ENCODE measurements at places on chromosomes 4 and X. TPM values are rescaled to one million over a fixed set of nuclear protein-coding genes. Genes with fewer than 3 reads are reported as not detected.

DNA sequence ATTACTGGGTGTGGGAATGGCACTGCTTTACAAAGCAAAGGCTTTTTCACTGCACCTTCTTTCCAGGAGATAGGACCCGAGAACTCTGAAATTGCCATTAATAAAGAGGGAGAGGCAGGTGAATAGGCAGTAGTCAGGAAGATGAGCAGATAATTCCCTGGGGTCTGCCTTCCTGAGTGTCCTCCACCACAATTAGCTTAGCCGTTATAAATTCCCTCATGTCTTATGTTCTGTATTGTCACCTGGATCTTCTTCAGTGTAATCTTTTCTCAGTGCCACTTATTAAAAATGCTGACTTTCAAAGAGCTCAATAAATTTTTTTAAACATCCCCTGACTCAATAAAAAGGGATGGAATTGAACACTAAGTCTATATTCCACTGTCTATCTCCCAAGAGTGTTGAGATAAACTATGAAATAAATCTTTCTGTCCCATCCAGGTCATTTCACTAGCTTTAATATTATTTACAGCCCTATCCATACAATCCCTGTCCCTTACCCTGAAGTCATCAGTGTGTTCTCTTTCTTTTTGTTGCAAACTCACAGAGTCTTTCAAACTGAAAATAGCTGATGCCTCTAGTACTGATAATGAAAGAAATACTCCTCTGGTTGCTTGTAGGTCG is 272.2 kb upstream of the NRK start:
- no peak for DNase-seq

GRCh38 chrX:47321386-47321785 is 49.0 kb upstream of the ZNF157 start:
- no peak for DNase-seq

GRCh38 chr4:108988464-108989195 is 225.8 kb upstream of the ETNPPL start:
- DNase-seq: no peak

DNA sequence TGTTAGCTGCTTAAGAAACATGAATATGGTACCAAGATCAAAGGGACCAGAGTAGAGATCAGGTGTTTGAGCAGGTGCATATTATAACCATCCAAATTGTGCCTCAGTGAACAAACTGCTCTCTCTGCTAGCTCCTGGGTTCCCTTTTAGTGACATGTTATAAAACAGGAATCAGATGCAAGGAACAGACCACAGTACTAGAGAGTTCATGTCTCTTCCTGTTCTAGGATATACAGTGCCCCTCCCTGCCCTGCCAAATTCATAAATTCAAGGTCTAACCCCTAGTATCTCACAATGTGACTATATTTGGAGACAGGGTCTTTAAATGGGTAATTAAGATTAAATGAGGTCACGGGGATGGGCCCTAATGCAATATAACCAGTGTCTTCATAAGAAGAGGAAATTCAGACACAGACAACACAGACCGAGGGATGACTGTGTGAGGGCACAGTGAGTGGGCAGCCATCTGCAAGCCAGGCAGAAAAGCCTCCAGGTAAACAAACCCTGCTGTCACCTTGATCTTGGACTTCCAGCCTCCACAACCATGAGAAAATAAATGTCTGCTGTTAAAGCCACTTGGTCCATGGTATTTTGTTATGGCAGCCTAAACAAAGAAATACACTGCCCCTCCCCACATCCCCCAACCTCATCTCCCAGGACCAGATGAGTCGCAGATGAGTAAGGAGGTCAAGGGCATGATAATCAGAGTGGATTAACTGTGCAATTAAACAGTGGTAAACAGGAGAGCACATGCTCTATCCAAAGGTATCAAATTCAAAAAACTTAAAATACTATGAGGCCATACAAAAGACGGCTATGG is 82.5 kb downstream of the RBM47 start:
- no peak for DNase-seq

DNA sequence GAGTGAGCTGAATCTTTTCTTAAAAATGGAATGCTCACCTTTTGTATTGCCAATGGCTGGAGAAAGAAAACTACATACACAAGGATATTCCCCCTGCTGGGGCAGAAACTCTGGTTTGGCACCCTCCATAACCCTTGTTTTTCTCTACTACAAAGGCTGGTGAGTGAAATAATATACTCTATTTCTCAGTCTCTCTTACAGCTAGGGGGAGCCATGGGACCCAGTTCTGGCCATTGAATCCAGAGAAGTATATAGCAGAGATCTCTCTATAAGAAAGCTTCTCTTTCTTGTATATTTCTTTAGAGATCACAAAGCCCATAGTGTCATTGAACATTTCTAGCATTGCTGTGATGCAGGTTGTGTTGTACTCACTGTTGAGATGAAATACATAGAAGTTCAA is 49.8 kb downstream of the SMPX start:
- no peak for DNase-seq

- no peak for DNase-seq
These were observed 148.9 kb downstream of the ADAM29 start for GRCh38 chr4:175066923-175067627.

GRCh38 chr4:86898562-86898961 is 6.3 kb upstream of the C4orf36 start:
- no peak for DNase-seq

DNA sequence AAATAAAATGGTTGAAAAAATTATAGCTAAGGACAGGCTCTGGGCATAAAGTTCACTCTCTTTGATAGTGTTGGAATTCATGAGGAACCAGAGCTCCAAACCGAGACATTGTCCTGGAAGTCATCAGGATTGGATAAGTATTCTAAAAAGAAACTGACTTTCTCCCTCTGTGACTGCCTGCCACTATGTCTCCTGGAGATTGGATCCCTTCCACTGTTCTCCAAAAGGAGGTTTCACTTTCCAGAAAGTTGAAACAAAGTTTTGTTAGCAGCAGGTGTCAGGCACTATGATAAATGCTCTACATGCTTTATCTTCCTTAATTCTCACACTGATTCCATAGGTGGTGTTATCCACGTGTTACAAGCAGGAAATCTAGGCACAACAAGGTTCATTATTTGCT is 16.8 kb downstream of the BANK1 start:
- no peak for DNase-seq

GRCh38 chr4:124092541-124092984 is 620.0 kb downstream of the ANKRD50 start:
- DNase-seq: no peak

DNA sequence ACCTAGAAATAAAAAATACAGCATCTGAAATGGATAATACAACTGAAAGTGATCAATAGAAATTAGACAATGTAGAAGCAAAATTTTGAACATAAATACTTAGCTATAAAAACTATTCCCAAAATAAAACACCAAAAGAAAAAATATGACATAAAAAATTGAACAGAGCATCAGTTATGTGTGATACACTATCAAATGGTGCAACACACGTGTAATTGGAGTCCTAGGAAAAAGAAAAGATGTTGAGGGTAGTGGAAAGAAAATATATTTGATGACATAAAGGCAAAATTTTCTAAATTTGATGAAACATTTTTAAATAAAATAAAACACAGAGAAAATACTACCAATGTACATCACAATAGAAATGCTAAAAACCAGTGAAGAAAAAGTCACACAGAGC is 63.1 kb downstream of the NPY2R start:
- DNase-seq: no peak

DNA sequence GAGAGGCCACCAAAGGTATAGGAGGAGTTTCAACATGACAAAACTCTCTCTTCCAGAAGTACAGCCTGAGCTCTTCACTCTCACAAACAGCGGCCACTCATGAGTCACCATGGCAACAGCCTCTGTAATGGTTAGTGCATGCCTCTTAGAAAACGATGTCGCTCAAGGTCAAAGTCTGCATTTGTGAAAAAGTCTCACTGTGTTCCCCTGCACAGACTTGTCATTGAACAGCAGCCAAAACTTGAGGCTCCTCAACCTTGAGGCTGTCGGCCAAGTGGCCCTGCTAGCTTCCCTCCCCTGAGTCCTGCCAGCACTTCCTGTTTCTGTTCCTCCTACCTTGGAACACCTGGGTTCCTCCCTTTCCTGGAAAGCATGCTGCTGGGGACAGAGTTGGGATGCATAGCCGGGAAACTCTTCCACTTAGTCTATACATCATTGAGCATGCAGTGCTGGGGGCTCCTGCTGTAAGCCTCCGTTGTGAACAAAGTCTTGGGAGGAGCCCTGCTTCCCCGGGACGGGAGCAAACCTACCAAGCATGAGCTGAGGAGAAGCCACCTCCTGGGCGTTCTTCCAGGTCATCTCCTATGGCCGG is 66.6 kb downstream of the ING2 start:
- no peak for DNase-seq

DNA sequence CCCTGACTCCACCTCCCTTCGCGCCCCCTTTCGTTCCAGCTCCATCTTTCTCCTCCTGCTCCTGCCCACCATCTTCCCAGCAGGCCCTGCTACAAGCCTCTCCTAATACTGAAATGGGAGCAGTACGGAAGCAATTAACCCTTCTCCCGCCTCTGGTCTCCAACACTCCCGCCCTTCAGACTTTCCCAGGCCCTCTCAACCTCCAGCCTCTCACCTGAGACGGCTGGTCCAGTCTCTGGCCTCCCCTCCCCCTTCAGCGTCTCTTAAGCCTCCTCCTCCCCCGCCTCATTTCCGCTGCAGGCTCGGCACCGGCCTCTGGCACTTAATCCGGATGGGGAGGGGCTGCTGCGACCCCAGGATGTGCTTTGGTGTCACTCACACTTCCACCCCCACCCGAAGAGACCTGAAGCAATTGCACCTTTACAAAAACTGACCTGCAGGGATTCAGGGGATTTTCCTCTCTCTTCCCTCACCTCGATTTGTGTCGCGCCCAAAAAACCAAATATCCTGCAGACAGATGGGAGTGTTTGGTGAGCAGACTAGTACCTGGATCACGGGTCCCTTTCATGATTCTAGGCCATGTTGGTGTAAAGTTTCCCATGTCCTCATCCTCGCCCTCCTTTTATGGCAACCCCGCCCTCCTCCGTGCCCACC is 657 bp downstream of the TCEAL8 start:
- DNase-seq: peak; percentile 17

DNA sequence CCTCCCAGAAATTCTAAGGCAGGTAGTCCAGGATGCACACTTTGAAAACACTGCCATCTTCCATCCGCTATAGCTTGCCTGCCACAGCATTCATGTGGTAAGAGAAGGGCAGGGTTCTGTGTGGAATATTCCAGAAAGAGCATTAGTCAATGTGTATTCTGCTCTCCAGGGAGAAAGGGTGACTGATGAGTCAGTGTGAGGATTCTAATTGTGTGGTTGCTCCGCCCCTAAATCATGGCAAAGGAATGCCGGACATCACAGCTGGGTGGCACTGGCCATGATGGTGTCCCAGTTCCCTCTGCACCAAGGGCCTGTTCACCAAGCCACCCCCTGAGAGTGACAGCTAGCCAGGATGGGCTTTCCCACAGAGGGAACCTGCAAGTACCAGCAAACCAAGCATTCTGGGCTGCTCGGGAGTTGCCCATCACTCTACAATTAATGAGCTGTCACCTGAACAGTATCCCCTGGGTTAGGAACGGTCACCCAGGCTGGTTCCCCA is 9.5 kb downstream of the IDS start:
- no peak for DNase-seq

DNA sequence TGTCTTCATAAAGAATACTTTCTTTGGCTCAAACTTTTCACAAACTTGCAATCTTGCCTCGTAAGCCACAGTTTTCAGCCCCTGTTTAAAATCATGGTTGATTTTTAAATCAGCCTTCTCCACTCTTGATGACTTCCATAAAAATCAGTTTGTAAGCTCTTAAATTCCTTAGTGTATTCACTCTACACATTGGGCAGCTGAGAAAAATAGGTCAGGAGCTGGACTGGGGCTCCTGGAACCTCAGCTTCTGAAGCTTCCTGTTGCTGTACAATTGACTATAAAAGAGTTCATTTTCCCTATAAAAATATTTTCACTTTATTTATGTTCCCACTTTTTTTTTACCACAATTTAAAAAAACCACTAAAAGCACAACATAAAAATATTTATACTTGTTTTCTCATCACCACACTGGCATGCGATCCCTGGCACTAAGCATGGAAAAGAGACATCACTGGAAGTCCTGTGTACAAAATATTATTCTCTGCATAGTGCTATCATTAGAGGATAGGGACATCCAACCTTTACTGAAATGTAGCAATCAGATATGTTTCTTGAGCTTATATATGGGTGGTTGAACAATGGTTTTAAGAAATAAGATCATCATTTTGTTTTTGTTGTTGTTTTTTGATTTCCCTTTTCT is 345.7 kb downstream of the FBXO8 start:
- DNase-seq: no peak

DNA sequence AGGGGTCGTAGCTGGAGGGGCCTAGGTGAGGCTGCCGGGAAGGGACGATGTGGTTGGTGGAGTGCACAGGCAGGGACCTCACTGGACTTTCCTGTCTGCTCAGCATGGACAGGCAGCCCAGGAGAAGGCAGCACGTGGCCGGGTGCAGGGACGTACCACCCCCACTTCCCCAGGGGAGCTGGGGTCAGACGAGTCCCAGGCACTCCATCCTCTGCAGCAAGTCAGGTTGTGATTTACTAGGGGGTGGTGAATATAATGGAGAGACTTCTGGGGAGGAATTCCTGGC is 1.5 kb upstream of the CTBP1 start:
- DNase-seq: no peak

GRCh38 chr4:30946288-30946687 is 226.1 kb downstream of the PCDH7 start:
- no peak for DNase-seq

DNA sequence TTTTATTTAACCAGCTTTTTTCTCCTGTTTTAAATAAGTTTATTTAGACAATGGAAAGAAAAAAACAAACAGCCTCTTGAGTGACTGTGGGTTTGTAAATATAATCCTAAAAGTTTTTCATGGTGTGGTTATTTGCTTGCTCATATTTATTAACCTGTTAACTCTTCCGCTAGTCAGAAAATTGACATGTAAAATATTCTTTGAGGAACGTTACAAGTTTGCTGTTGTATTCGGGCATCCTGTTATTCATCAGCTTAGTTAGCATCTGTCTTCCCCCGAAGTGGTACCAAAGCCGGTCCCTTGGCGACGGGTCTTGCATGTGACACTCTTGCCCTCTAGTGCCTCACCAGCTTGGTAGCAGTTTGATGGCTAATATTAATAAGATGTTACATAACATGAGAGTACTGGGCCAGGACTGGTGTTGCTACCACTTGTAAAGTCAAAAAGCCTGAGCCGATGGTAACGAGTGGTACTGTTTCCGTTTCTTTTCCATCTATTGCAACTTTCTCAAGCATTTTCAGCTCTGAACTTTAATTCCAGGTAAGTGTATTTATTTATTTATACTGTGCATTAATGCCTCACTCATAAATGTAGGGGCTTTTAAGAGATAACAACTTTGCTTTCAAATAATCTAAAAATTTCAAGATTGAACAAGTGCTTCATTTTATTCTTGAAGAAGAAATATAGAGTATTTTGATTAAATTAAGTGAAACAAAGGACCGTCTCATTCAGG is at the start of gene NDST3:
NDST3 (plus strand) TSS at position 434 of the 733 bp plus-strand sequence. CDS start 19,425 bp downstream, outside the sequence.
- peak; percentile 7 for DNase-seq

TEC gene
- 8.3 TPM for total RNA-seq

TRAM1L1 gene
- total RNA-seq: not detected

PWWP3B gene
- total RNA-seq: not detected

PITX2 gene
- total RNA-seq: not detected

ADH6 gene
- total RNA-seq: not detected

SERTM2 gene
- not detected for total RNA-seq

ASMT gene
- 1.1 TPM for total RNA-seq

TMEM31 gene
- total RNA-seq: 1.0 TPM

DAPP1 gene
- 66.9 TPM for total RNA-seq

PLXNB3 gene
- total RNA-seq: 1.5 TPM

CFAP99 gene
- total RNA-seq: not detected

APOOL gene
- total RNA-seq: 21.2 TPM

PABPC5 gene
- not detected for total RNA-seq

RHOXF2 gene
- not detected for total RNA-seq

SMIM10 gene
- 0.39 TPM for total RNA-seq
